ENCODE measurements at places on chromosomes 5 and 9. TPM values are rescaled to one million over a fixed set of nuclear protein-coding genes. Genes with fewer than 3 reads are reported as not detected.

DNA sequence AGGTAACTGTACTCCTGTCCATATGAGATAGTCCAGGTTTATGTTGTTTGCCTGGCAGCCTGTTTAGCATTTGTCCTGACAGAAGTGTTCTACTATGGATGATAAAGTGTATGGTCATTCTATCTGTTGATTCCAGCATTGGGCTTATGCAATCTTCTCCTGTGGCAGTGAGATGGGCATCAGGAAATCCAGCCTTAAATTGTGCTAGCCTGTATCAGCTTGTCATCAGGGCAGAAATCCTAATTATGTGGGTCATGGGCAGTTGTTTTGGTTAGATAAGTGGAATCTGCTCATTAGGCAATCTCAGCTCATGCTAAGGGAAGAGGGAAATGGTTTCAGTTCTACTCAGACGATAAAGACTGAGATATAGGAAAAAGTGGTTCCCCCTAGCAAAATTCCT is 247.4 kb upstream of the CHD1 start:
- DNase-seq: no peak

- no peak for DNase-seq
Measured at GRCh38 chr5:58551492-58551891, 31.4 kb upstream of the RAB3C start.

IL12B gene
- polyA plus RNA-seq: not detected

GRCh38 chr5:103785569-103785968 is 223.0 kb upstream of the NUDT12 start:
- DNase-seq: no peak

SPINK1 gene
- polyA plus RNA-seq: not detected

Data from hindlimb muscle (tissue), 1 donor.